GM12891 (cell line): ENCODE measurements at places on chromosomes 1 and 21.

DNA sequence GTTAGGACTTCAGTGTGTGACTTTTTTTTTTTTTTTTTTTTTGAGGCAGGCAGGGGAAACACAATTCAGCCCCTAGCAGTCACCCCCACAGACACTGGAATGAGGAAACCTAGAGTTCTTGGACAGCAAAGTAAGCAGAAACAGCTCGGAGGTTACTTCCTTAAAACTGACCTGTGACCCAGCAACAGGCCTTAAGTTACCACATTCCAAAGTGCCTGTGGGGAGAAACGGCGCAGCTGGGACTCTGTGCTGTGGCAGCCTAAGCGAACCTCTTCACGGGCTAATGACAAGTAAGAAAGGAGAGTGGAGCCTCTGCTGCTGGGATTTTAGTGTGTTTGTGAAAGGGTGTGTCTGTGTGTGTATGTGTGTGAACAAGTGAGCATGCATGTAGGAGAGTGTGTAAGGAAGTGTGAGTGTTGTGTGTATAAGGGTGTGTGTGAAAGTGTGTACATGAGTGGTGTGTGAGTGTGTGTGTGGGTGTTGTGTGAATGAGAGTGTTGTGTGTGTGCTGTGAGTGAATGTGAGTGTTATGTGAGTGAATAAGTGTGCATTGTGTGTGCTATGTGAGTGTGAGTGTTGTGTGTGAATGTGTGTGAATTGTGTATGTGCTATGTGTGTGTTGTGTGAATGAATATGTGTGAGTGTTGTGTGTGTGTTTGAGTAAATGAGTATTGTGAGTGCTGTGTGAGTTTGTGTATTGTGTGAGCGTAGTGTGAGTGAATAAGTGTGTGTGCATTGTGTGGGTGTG lies 180.8 kb downstream of the BRINP2 start:
- DNase-seq = no peak

- no peak for DNase-seq
Measured at GRCh38 chr1:56958526-56958925, 7.3 kb downstream of the C8B start.

- DNase-seq = no peak
Measured at GRCh38 chr1:183831311-183831710, 26.4 kb downstream of the RGL1 start.

- no peak for DNase-seq
Measured at GRCh38 chr1:54813485-54814125, 12.5 kb upstream of the TTC22 start.

GRCh38 chr1:244960904-244961303 lies 96.6 kb upstream of the HNRNPU start:
- no peak for DNase-seq

- DNase-seq = peak; percentile 35
Measured at GRCh38 chr1:246930830-246931548, 759 bp downstream of the AHCTF1 start.
